ENCODE measurements at places on chromosomes 7 and 10.

DNA sequence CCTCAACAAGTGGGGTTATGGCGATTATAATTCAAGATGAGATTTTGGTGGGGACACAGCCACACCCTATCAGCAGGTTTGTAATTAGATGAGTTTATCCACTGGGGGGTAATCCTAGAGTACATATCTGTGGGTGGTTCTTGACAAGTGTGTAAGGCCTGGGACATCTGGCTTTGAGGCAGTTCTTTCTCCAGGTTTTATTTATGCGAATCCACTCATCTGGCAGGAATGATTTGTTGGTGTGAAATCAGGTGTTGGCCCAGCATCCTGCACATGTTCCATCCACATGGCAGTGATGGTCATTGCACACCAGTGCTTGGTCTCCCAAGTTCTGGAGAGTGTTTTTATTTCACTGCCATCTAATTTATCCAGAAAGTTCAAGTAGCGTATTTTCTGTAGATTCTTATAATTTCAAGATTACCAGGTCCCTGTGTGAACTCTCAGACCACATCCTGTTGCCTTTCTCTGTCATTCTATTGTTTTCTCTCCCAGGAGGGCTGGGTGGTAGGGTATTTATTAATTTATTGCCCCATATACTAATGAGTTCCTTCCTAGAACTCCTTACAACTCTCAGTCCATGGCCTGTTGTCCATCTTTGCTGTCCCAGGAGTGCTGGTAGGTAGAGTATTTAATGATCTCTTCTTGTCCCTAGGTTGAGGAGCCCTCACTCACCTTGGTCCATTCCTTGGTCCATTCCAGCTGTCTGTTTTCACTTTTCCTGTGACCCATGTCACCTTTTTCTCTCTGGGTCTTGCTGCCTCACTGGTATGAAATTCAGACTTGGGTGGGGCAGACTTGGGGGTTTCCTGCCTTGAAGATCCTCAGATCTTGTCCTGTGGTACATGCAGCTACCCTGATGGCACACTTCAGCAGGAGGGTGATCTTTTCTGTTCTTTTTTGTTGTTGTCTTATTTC lies 10.4 kb downstream of the RALA start:
- ATAC-seq: peak; percentile 48

DNA sequence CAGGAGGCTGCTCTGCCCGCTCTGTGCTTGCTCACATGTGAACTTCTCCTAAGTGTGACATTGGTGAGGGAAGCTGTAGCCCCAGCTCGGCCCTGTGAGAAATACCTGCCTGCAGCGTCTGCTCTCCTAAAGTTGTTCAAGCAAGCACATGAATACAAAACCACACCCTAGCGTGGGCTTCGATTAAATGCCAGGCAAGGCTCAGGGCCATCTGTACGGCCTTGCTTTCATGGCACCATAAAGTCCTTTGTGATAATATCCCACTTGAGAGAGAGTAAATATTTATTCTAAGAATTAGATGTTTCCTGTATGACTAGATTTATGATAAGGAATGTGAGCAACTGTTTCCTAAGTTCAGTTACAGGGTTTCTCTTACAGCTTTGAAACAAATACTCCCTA lies 262.8 kb upstream of the KLF14 start:
- ATAC-seq: peak; percentile 59

DNA sequence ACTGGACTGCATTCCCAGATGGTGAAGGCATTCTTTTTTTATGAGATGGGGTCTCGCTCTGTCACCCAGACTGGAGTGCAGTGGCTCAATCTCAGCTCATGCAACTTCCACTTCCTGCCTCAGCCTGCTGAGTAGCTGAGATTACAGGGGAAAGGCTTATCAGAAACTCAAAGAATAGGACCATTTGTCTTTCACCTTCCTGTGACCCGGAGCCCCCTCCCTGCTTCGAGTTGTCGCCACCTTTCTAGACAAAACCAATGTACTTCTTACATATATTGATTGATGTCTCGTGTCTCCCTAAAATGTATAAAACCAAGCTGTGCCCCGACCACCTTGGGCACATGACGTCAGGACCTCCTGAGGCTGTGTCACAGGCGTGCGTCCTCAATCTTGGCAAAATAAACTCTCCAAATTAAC lies 1.8 kb upstream of the METTL27 start:
- no peak for ATAC-seq

DNA sequence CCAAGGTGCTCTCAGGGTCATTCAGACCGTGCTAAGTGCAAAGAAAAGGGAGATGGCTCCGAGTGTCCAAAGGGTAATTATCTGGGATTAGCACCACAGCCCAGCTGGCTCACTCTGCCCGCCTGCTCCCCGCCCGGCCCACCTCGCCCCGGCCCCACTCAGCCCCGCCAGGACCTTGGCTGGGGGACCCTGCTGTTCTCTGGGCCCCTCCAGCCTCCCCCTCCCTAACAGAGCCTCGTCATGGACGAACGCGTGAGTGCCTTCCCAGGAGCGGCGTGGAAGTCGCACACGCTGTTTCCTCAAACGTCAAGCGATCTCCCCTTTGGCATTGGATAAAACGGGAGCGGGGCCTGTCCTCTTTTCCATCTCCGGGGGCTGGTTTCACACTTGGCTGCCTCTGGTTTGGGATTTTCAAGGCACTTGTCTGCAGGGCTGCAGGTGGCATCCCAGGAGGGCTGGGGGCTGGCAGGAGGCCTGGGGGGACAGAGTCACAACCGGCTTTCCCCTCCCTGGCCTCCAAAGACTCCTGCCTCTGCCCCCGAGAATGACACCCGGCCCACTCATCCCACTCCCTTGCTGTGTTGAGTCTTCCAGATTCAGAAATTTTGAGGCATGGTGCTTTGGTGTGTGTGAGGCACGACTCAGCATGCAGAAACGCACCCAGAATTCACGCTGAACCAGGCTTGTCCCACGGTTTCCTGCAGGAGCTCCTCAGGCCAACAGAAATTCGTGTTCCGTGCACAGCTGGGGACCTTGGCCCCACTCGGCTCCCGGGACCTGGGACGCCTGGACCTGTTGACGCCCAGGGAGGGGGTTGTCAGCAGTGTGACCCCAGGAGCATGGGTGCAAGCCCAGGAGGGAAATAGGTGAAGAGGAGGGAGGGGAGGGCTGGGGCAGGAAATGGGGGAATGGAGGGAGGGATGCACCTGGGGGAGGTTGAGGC lies 110.0 kb downstream of the PDGFA start:
- no peak for ATAC-seq

GRCh38 chr7:147483634-147484292 lies 1106.8 kb upstream of the C7orf33 start:
- no peak for ATAC-seq

DNA sequence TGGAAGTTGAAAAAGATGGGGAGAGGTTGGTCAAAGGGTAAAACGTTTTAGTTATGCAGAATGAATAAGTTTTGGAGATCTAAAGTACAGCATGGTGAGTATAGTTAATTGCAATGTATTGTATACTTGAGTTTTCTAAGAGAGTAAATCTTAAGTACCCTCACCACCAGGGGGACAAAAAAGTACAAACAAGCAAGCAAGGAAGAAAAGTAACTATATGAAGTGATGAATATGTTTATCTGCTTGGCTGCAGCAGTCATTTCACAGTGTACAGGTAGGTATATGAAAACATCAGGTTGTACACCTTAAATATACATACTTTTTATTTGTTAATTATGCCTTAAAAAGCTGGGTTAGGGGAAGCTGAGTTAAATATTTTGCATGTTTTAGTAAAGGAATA lies 157.3 kb downstream of the PCLO start:
- ATAC-seq: no peak

- no peak for ATAC-seq
These were observed 65.0 kb downstream of the POU6F2 start for GRCh38 chr7:39042670-39043069.

GRCh38 chr7:87458148-87458547 lies 17.3 kb downstream of the ABCB4 start:
- ATAC-seq: no peak

DNA sequence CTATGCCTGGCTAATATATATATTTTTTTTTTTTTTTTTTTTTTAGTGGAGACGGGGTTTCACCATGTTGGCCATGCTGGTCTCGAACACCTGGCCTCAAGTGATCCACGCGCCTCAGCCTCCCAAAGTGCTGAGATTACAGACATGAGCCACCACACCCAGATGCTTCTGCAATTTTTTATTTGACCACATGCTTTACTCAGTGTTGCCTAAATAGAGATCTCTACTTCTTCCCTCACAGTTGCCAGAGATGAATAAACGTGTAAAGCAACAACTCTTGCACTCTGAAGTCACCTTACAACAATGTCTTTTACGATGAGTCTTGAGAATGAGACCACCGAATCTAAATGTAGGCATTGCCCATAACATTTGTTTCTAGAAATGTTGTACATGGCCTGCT lies 107.9 kb upstream of the FRMD4A start:
- no peak for ATAC-seq

- ATAC-seq: no peak
These were observed 7.7 kb downstream of the CASP2 start for GRCh38 chr7:143295870-143296269.

DNA sequence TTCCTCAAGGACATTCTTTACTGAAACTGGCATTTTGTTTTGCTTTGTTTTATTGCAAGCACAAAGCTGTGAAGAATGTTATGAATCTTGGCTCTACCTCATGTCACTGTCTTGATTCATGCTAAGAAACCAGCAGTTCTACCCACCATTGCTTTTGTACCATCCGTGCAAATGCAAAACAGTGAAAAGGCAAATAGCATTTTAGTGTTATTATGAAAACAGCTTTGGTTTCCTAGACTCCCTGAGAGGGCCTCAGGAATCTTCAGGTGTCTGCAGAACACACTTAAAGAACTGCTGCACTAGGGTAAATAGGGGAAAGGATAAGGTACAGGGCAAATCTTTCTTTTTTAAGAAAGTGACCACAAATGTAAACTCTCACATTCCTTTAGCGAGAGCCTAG lies 318.9 kb downstream of the AHR start:
- no peak for ATAC-seq

DNA sequence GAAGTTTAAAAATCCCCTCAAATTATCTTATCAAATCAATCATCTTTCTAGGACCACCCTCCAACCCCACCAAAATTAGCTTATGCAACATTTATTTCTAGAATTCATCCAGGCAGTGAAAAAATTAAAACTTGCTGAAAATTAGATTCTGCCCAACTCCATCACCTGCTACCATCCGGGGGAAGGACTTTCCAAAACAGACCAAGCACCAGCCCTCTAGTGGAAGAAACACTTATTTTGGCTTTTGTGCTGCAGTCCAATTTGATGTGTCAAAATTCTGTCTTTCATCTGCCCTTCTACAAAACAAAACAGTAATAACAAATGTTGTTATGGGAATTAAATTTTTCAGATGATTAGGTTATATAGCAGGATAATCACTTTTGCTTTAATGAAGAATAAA lies 35.1 kb downstream of the GCC1 start:
- ATAC-seq: no peak

- ATAC-seq: no peak
These were observed at the start of gene MAGI2 for GRCh38 chr7:79453558-79454360. TSS of gene MAGI2 (minus strand) at chr7:79453667. CDS start at chr7:79453320, 347 bp downstream.

DNA sequence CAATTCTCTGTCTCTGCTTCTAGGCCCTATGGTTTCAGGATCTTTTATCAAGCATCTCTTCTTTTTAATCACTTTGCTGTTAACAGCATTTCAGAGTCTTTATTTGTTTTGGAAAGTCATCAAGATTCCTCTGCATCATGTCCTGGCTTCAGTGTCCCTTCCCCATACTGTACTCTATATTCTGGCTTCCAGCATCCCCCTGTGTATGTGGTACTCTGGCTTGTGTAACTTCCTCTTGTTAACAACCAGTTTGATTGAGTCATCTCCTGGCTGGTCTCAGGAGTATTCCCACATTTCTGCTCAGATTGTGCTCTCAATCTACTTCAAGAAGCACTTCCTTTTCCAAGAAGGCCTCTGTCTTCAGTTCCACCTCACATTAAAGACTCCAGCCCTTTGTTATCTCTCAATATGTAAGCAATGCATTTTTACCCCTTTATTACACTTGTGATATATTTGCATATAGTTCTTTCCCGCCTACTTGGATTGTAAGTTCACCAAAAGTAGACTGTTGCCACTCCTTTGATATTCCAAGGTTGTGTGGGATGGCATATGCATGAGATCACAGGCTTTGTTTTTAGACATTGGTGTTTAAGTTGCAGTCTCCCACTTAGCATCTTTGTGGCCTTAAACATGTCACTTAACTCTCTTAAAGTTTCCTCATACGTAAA lies 15.1 kb upstream of the ATE1 start:
- no peak for ATAC-seq

DNA sequence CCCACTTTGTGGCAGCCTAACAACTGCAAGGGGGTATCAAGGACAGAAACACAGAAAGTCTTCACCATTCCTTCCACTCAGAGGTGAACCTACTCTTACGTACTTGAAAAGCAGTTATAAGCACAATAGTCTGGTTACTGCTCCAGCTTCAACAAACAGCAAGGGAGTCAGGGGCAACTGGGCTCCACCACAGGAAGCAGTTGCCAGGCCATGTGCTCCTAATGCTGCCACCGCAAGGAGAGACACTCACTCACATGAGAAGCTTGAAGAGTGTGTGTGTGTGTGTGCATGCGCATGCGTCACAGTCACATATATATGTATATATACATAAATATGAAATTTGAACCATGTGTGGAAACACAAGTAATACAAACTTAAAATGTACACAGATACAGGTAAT lies 65.5 kb downstream of the GRB10 start:
- ATAC-seq: no peak

- ATAC-seq: no peak
These were observed 259.0 kb downstream of the WDR37 start for GRCh38 chr10:1315178-1315577.

DNA sequence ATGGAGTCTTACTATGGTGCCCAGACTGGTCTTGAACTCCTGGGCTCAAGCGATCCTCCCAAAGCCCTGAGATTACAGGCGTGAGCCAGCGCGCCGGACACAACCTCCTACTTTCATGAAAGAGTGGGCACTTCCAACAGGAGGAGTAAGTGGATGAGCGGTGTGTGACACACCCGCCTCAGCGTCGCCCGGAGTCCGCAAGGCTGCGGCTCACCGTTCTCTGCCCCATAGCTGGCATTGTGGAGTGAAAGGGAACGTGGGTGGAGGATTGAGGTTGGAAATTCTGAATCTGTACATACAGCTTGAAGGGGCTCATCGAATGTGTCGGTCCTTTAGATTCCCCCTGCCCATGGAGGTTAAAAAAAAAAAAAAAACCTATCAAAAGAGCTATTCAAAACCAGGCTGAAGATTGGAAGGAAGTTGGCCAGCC lies 524 bp upstream of the PRXL2A start:
- ATAC-seq: peak; percentile 89

- no peak for ATAC-seq
These were observed 138.3 kb downstream of the BMPER start for GRCh38 chr7:34043461-34044305.

GRCh38 chr7:32941681-32942414 lies 15.4 kb upstream of the FKBP9 start:
- no peak for ATAC-seq
